Placental pericyte (primary cell): ENCODE measurements at places on chromosomes 5 and 9. TPM values are rescaled to one million over a fixed set of nuclear protein-coding genes. Genes with fewer than 3 reads are reported as not detected.

Gene GDNF
- 12.3 and 16.8 TPM in 2 replicates for total RNA-seq

Gene CDH18
- not detected in 2 replicates for total RNA-seq

Gene MELK
- total RNA-seq: 4.4 and 57.0 TPM in 2 replicates

Gene CNTFR
- total RNA-seq: not detected in 2 replicates

Gene VCAN
- 200 and 945 TPM in 2 replicates for total RNA-seq

Gene AGXT2
- not detected in 2 replicates for total RNA-seq

Gene STPG3
- not detected in 2 replicates for total RNA-seq
